Aorta (tissue), 5 donors: ENCODE measurements at places on chromosomes 4 and X. TPM values are rescaled to one million over a fixed set of nuclear protein-coding genes. Genes with fewer than 3 reads are reported as not detected.

Gene DDIT4L
- 7.0 TPM for total RNA-seq

Gene AMER1
- total RNA-seq, result 7.3 TPM

Gene DMP1
- total RNA-seq, result not detected

Gene AADAT
- total RNA-seq, result 5.7 TPM

Gene RASL11B
- total RNA-seq, result 5.6 TPM

Gene PRR32
- not detected for total RNA-seq

Gene TLR7
- total RNA-seq, result 0.91 TPM

Gene INTU
- total RNA-seq, result 12.1 TPM

Gene PAK3
- total RNA-seq, result 24.5 TPM

Gene CT47A1
- total RNA-seq, result not detected

Gene NXF3
- total RNA-seq, result 3.1 TPM

Gene CXCL11
- total RNA-seq, result 0.45 TPM

Gene IL3RA
- total RNA-seq, result 6.3 TPM

Gene PFKFB1
- total RNA-seq, result 0.39 TPM

Gene SLC4A4
- total RNA-seq, result 6.2 TPM

Gene CENPVL2
- total RNA-seq, result not detected

Gene PRKX
- total RNA-seq, result 18.8 TPM

Gene EDA2R
- total RNA-seq, result 6.2 TPM

Gene NR3C2
- 22.9 TPM for total RNA-seq

Gene MAP7D3
- 30.9 TPM for total RNA-seq

Gene NR0B1
- total RNA-seq, result not detected

Gene F8
- 24.2 TPM for total RNA-seq

Gene STATH
- total RNA-seq, result not detected

Gene ZNF330
- 39.3 TPM for total RNA-seq

Gene DTHD1
- total RNA-seq, result 0.58 TPM

Gene JCHAIN
- total RNA-seq, result 33.8 TPM

Gene ZAR1
- total RNA-seq, result not detected

Gene SLC6A14
- not detected for total RNA-seq

Gene RAB33A
- 1.8 TPM for total RNA-seq

Gene GYPB
- total RNA-seq, result not detected

Gene ETDB
- total RNA-seq, result not detected

Gene CUL4B
- 47.3 TPM for total RNA-seq

Gene F9
- not detected for total RNA-seq

Gene LRP2BP
- 1.8 TPM for total RNA-seq

Gene VSIG1
- not detected for total RNA-seq

Gene EPHA5
- 0.39 TPM for total RNA-seq

Gene NXF2B
- total RNA-seq, result not detected

Gene EMCN
- total RNA-seq, result 26.5 TPM

Gene EDA
- 9.0 TPM for total RNA-seq

Gene KLHL34
- total RNA-seq, result not detected

Gene F8A3
- 0.39 TPM for total RNA-seq

Gene JADE3
- 6.1 TPM for total RNA-seq

Gene VSIG4
- 113 TPM for total RNA-seq

Gene LDOC1
- 137 TPM for total RNA-seq

Gene IGFBP7
- total RNA-seq, result 2,521 TPM

Gene TMLHE
- 18.4 TPM for total RNA-seq

Gene DGAT2L6
- not detected for total RNA-seq

Gene NCAPG
- total RNA-seq, result 1.8 TPM

Gene TEC
- total RNA-seq, result 9.3 TPM

Gene HSD17B13
- total RNA-seq, result 0.32 TPM

Gene CXXC4
- 0.71 TPM for total RNA-seq

Gene RNF175
- not detected for total RNA-seq

Gene GAGE2A
- total RNA-seq, result not detected

Gene CPLX1
- 5.2 TPM for total RNA-seq
